ENCODE measurements at places on chromosomes 16 and 17.

DNA sequence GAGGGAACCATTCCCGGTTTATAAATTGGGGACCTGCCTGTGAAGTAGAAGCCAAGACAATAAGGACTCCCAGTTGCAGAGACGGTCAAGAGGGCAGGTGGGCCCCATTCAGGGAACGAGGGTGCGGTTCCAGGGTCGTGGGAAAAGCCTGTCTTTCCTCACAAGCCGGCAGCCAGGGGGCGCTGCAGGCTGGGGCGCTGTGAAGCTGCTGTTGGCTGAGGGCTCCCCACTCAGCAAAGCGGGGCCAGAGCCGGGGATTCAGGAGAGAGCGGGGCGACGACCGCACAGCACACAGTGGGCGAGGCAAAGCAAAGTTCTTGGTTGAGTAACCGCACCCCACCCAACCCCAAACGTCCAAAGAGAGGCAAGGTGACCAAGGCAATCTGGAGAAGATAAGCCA lies 24.9 kb downstream of the CDRT15 start:
- DNase-seq: no peak

DNA sequence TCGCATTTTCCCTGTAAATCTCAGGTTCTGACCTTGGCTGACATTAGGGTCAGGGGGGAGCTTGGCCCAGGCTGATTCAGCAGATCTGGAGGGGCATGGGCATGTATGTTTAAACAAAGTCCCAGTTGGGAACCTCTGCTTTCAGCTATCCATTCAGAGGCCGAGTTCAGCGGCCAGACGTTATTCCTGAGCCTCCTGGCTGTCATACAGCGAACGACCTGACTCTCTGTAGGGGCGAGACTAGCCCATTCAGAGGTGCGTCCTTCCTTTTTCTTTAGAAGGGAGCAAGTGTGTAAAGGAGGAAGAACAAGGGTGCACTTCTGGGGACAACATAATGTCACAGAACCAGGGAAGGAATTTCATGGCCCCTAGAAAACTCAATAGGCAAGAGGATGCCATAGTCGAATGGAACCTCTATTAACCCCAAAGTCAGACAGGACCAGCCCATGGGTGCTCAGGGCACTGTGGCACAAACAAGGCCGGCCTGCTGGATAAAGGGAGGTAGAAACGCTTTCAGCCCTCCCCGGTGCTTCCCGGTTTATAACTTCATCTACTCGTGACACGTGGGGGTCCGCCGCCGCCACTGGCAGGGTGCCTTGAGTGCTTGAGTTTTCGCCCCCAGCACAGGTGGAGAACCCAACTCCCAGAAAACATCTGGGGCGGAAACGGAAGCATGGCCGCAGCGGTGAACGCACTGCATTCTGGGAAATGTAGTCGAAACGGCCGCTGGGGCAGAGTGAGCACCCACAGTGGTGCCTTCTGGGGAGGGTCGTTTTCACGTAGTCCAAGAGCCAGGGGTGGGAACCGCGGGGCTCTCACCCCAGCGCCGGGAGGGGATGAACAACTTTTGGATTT lies 33.2 kb upstream of the PLCG2 start:
- DNase-seq: no peak

DNA sequence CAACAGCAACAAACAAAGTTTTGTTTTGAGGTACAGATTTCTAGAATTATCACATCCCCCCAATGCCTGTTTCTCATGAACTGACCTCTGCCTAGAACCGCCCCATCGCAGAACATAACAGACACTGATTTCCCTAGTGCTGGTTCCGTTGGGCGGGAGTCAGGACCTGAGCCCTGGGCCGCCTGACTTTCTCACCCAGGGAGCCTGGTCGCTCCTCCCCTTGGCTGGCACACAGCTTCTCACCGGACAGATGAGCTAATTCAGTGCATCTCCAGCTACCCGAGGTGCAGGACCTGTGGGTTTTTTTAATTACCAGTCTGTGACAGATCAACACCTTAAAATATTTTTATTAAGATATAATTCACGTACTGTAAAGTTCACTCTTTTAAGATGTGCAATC lies 20.1 kb upstream of the RPL38 start:
- no peak for DNase-seq

DNA sequence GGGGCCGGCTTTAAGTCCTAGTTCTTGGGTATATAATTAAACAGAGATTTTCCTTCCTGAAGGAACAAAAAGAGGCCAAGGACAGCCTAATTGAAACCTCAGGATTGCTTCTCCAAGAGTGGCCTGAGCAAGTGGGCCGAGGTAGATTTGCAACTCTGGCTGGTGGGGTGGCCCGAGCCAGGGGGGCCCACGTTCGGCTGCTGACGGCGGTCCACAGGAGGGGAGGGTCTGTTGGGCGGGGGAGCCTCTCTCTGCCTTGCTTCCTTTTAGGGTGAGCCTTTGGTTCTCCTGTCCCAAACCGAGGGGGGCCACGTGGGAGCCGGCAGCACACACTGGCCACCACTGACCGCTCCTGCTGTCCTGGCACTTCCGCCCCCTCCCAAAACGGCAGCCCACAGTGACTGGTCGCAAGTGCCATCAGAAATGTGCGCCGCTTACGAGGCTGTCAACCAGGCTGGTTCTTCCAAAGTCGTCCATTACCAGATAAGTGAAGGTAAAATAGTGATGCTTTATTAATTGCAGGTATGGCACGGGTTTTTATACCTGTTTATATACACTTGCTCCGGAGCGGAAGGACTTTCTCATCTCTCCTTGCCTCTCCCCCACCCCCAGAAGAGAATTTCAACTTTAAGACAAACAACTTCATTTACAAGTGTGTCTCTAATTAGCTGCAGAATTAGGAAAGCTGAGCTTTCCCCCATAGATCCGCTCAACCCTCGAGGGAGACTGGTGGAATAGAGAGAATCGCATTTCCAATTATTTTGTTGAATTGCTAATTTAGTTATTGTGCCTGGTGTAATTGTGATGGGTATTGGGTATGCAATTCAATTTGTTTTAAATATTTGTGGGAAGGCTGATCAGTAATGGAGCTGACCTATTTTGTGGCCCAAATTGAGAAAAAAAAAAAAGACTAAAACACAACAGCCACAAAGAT lies 117.8 kb downstream of the AATF start:
- no peak for DNase-seq

DNA sequence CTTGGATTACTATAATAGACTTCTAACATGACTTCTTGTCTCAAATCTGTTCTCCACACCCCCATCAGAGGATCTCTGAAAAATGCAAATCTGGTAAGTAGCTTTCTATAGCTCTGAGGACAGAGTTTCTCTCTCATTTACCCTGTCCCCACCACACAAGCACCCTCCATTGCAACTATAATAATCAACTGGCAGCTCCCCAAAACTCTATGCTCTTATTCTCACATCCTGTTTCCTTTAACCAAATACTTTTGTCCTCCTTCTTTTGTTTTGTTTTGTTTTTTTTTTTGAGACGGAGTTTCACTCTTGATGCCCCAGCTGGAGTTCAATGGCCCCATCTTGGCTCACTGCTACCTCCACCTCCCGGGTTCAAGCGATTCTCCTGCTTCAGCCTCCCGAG lies 73.4 kb downstream of the HELZ start:
- peak; percentile 71 for DNase-seq

GRCh38 chr16:66269617-66270332 lies 96.7 kb upstream of the CDH5 start:
- no peak for DNase-seq

DNA sequence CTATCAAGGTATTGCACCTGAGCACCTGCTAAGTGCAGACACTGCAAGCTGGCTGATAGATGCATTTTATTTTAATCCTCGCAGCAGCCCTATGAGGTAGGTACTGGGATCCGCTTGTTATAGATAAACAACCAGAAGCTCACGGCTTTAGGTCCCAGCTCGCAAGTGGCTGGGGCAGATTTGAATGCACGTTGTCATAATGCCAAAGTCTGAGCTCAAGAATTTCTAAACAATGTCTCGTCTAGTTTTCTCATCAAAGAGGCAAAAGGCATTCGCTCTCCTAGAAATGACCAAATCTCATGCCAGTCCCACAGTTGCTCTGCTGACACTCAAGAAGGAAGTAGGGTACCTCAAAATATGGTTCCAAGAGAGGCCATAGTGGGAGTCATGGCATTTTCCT lies 20.5 kb downstream of the SOX9 start:
- DNase-seq: no peak

DNA sequence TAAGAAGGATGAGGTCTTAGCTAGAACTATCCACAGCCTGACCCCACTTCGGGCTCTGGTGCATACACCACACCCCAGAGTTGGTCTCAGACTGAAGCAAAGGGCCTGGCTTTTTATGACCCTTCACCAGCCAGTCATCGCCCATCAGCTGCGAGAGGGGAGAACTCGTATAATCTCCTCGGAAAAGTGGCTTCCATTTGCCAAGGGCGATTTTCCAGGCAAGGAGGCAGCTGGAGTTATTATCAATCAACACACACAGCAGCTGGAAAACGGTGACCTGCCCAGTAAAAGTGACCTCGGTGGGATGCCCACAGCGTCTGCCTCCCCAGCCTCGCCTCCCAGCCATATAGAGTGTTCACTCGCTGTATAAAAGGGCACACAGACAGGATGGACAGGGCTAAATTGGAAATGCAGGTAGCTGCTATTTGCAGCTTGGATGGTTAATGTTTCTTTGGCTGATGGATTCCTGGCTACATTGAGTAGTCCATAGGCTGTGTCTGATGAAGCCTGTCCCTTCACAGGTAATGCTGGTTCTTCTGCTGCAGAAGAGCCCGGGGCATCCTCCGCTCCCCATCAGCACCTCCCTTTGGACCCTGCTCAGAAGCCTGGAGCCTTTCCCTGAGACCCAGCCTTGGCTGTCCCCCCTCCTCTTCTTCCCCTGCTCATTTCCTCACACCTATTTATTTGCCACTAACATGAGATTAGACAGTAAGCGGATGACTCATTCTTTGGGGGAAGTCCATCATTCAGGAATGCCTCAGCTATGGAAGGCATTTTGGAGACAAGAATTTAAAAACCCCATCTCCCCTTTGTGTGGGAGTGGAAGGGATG lies 45.7 kb downstream of the TMEM186 start:
- DNase-seq: no peak

GRCh38 chr17:17402558-17402957 lies 74.2 kb upstream of the MED9 start:
- DNase-seq: no peak

- DNase-seq: no peak
Observed at GRCh38 chr17:37148156-37148555, 199.4 kb downstream of the AATF start.

DNA sequence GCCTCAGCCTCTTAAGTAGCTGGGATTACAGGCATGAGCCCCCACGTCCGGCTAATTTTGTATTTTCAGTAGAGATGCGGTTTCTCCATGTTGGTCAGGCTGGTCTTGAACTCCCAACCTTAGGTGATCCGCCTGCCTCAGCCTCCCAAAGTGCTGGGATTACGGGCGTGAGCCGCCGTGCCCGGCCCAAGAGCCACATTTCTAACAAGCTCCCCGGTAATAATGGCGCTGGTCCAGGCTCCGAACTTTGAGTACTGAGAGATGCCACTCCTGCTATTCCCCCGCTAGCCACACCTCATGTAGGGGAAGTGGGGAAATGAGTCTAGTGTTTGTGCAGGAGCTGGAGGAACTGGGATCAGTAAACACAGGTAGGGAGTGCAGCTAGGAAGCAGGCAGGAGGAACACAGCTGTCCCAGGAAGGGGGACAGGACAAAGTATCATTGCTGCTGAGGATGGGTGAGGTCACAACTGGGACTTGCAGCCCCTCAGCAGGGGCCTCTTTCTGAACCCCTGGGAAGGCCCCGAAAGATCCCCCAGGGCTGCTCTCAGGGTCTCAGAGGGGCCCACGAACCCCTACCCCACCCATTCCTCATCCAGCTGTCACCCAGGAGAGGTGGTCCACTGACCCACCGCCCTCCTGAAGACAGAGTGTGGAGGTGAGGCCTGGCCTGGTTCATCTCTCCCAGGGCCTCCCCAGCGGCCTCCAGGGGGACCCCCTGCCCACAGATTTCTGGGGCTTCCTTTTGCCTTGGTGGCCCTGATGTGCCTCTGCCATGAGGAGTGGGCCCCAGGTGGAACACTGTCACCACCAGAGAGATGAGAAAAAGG lies 3.7 kb upstream of the KREMEN2 start:
- DNase-seq: no peak

- DNase-seq: no peak
Observed at GRCh38 chr16:66874079-66874775, 6.1 kb upstream of the PDP2 start.

DNA sequence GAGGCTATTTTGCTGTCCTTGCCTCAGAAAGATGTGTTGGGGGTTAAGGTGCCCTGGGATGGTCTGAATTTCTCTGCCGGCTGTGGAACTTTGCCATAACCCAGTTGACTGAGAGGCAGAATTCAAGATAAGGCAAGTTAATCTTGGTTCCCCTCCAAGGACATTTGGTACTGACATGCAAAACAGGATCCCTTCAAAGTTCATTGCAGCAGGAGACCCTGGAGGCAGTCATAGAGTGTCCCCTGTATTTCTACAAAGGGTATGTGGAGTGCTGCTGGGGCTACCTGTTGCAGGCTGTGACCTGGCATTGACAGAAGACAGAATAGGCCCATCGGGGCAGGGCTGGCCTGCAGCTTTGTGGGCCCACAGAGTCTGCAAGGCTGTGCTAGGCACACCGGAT lies 135.6 kb upstream of the IRX3 start:
- DNase-seq: no peak

DNA sequence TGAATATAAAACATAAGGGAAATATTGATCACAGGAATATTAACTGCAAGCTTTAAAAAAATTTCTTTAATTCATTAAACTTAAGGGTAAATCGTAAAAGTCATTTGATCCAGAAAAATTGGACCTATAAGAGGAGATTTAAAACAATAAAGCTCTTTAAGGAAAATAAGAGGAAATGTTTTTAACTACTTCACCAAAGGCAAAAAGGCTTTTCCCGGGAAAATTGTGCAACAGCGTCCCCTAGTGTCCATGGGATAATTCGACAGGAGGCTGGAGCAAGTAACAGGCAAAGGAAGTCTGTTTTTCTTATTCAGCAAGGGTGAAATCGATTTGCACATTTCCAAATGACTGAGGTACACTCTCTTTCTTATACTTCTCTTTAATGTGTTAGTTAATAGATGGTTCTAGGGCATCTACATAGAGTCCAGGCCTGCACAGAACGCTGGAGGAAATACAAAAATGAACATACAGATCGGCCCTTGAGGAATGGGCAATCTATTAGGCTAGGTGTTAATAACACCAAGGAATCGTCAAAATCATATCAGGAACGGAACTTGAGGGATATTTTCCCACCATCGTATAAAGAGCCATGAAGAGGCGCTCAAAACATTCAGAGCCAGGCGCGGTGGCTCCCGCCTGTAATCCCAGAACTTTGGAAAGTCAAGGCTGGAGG lies 61.4 kb downstream of the ZNF18 start:
- DNase-seq: no peak

DNA sequence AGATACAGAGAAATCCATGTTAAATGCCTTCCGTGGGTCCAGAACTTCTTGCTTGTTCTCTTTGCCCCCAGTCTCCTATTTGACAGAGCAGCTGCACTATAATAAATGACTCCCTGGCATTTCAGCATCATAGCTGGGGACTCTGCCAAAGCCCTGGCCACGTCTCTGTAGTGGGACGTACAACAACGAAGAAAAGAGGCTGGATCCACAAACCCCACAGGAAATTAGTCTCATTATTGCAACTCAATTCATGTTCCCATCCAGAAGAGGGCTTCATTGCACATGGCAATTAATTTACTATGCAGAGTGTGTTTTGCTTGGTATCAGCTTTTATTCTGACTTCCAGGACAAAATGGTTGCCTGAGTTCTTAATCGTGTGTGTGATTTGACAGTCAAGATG lies 121.3 kb downstream of the CDH13 start:
- DNase-seq: no peak

All from GM12878 (cell line).